ENCODE measurements at places on chromosomes 16 and 17.

DNA sequence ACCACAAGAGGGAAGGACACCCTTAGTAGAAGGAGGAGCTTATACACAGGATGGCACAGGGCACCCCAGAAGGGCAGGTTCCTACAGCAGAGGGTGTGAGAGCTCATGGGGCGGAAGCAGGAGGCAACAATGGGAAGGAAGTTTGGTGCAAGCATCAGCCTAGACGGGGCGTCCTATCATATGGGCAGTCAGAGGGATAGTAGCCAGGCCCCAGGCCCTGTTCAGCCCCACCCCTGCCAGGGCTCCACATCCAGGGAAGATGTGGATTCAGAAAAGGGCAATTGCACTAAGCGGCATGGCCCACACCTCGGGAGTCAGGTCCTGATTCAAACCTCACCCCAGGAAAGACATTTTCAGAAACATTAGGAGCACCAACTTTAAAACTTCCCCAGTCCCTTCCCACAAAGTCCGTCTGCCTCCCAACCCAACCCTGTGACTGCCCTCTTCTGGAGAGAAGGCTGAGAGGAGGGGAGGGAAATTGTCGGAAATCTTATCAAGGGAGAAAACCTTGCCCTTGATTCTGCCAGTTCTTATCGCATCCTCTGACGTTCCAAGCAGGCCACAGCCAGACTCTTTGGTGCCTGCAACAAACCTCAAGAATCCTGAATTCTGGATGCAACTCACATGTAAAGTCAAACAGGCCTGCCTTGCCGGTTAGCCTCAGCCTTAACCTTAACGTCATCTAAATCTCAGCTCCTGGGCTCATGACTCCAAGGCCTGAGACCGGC lies 198.8 kb upstream of the CDH5 start:
- H3K4me3 ChIP-seq, result no peak overlapping the region
- peak; percentile 59 for DNase-seq
- H3K27ac ChIP-seq, result no peak overlapping the region
- H3K4me1 ChIP-seq, result peaks cover 3% of the 10 kb centered on the region
- no peaks in the 10 kb centered on the region for H3K36me3 ChIP-seq

- no peak overlapping the region for H3K4me3 ChIP-seq
- DNase-seq, result no peak
- H3K27me3 ChIP-seq, result no peaks in the 10 kb centered on the region
- no peak overlapping the region for H3K27ac ChIP-seq
Measured at GRCh38 chr16:87409781-87410180, 17.6 kb downstream of the MAP1LC3B start.

DNA sequence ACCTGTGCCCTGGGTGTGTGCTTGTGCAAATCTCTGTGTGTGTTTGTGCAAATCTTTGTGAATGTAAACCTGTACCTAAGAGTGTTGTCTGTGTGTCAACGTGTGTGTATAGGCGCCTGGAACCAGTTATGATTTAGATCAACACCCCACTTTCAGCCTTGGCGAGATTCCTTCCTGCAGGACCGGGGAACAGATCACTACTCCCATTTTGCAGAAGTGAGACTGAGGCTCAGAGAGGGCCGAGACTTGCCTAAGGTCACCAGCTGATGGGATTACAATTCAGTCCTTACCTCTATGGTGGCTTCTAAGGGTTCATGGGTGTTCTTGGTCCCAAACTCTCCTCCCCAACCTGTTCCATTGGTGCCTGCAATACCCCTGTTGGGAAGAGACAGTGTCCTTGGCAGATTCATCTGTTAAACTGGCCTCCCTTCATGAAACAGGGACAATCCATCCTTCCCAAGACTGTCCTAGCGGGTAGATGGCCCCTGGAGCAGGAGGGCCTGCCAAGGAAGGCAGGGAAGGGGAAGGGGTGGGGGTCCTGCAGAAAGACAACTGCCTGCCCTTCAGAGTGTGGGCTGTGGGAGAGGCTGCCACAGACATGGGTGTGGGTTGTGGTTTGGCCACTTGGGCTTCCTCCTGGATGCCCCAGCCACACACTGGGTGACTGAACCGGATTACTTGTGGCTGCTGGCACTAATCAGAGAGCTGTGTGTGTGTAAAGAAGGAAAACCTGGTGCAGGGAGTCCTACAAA lies 6.9 kb upstream of the MAPK7 start:
- no peak overlapping the region for H3K27ac ChIP-seq
- H3K27me3 ChIP-seq, result no peaks in the 10 kb centered on the region
- no peaks in the 10 kb centered on the region for H3K36me3 ChIP-seq
- H3K4me3 ChIP-seq, result no peak overlapping the region

DNA sequence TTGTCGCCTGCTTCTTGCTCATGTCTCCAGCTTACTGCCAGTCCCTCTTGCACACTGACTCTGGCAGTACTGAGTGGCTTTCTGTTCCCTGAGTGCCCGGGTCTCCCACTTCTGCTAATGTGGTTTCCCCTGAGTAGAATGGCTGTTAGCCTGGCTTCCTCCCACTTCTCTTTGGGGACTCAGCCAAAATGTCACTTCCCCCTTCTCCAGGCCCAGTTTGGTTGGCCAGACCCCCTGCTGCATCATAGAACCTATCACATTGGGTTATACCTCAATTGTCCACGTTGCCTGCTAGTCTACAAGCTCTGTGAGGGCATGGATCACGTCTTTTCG lies 304.4 kb downstream of the HS3ST3B1 start:
- H3K4me1 ChIP-seq, result no peaks in the 10 kb centered on the region
- no peaks in the 10 kb centered on the region for H3K36me3 ChIP-seq
- H3K4me3 ChIP-seq, result no peak overlapping the region
- DNase-seq, result peak; percentile 63

DNA sequence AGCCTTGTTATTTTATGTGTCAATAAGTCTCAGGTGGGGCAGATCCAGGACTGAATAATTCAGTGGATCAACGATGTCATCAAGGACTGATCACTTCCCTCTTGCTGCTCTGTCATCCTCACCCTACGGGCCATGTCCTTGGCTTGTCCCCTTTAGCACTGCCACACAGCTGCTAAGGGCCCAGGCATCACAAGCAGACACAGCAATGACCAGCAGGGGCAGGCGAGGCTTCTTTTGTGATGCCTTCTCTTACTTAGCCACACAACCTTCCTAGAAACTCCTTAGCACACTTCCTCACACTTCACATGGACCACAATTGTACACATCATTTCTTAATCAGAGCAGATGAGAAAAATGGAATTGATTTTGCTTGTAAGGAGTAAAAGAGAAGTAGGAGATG lies 356.3 kb upstream of the SOX9 start:
- DNase-seq, result no peak
- H3K27ac ChIP-seq, result no peak overlapping the region
- no peak overlapping the region for H3K4me3 ChIP-seq
- no peaks in the 10 kb centered on the region for H3K36me3 ChIP-seq
- H3K4me1 ChIP-seq, result no peaks in the 10 kb centered on the region

GRCh38 chr16:83901101-83901500 lies 2.2 kb downstream of the MLYCD start:
- peaks cover 24% of the 10 kb centered on the region for H3K4me1 ChIP-seq
- DNase-seq, result no peak
- H3K27ac ChIP-seq, result no peak overlapping the region

- no peak overlapping the region for H3K4me3 ChIP-seq
- H3K36me3 ChIP-seq, result no peaks in the 10 kb centered on the region
- H3K27ac ChIP-seq, result no peak overlapping the region
- DNase-seq, result no peak
- peaks cover 5% of the 10 kb centered on the region for H3K27me3 ChIP-seq
Measured at GRCh38 chr17:73554498-73554897, 89.7 kb downstream of the SDK2 start.

- H3K27ac ChIP-seq, result no peak overlapping the region
- no peak overlapping the region for H3K4me3 ChIP-seq
- no peak for DNase-seq
- H3K27me3 ChIP-seq, result no peaks in the 10 kb centered on the region
- H3K36me3 ChIP-seq, result peaks cover 79% of the 10 kb centered on the region
- H3K4me1 ChIP-seq, result peaks cover 5% of the 10 kb centered on the region
Measured at GRCh38 chr17:82615084-82616020, 32.9 kb downstream of the WDR45B start.

DNA sequence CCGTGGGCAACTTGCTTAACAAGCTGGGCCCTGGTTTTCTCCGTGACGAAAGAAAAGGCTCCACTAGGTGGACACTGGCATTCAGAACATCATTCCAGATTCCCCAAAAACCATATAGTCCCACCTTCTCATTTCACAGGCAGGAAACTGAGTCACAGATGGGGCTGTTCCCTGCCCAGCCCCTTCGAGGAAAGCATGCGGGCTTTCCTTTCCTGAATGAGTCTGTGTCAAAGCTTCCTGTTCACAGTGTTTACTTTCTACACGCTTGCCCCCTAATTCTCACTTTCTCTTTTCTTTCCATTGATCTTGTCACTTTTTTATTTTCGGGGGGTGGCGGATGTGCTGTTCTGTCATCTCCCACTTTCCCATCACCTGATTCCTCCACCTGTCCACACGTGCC lies 10.3 kb upstream of the LGALS9 start:
- H3K27ac ChIP-seq, result no peak overlapping the region
- H3K27me3 ChIP-seq, result no peaks in the 10 kb centered on the region
- H3K4me1 ChIP-seq, result peaks cover 11% of the 10 kb centered on the region
- no peak for DNase-seq
- H3K36me3 ChIP-seq, result peaks cover 93% of the 10 kb centered on the region
- H3K4me3 ChIP-seq, result no peak overlapping the region

DNA sequence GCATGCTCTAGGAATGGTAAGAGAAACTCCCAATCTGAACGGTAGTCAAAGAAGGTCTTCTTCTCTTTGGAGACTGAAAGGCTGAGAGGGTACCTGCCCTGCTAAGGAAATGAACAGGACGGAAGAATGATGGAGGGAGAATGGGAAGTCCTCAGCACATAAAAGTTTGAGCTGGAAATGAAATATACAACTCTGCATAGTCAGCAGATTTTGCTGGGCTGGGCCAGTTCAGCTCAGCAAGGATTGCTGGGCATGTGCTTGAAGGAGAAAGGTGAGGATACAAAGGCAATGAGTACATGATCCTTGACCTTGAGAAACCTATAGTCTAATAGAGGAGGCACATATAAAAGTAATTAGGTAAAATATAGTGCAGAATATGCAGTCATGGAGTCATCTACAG lies 669.3 kb downstream of the MAF start:
- H3K27ac ChIP-seq, result no peak overlapping the region
- no peak for DNase-seq
- no peaks in the 10 kb centered on the region for H3K27me3 ChIP-seq
- peaks cover 7% of the 10 kb centered on the region for H3K4me1 ChIP-seq
- H3K4me3 ChIP-seq, result no peak overlapping the region

DNA sequence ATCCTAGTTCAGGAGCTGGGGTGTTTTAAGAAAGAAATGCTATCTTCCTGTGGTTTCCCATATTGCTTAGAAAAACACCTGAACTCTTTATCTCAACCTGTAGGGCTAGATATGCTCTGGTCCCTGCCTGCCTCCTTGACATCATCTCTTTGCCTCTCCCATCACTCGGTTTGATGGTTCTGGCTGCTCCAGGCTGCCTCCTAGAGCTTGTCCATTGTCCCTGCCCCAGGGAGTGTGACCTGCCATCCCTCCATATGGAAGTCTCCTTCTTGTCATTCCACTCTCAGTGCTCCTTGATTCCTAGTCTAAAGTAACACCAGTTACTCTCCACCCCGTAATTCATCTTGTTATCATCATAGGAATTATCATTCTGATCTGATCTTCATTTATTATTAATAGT lies 369.0 kb upstream of the EEF2KMT start:
- H3K4me1 ChIP-seq, result no peaks in the 10 kb centered on the region
- DNase-seq, result no peak
- no peaks in the 10 kb centered on the region for H3K36me3 ChIP-seq
- no peak overlapping the region for H3K27ac ChIP-seq
- H3K4me3 ChIP-seq, result no peak overlapping the region

GRCh38 chr17:68509141-68510057 lies 2.8 kb upstream of the PRKAR1A start:
- H3K36me3 ChIP-seq, result no peaks in the 10 kb centered on the region
- DNase-seq, result no peak
- peaks cover 28% of the 10 kb centered on the region for H3K4me1 ChIP-seq
- peak overlapping the region; percentile 10 for H3K27ac ChIP-seq

- DNase-seq, result peak; percentile 18
- no peaks in the 10 kb centered on the region for H3K36me3 ChIP-seq
- H3K27me3 ChIP-seq, result peaks cover 40% of the 10 kb centered on the region
Measured at GRCh38 chr17:74158761-74159160, 44.7 kb upstream of the RPL38 start.

DNA sequence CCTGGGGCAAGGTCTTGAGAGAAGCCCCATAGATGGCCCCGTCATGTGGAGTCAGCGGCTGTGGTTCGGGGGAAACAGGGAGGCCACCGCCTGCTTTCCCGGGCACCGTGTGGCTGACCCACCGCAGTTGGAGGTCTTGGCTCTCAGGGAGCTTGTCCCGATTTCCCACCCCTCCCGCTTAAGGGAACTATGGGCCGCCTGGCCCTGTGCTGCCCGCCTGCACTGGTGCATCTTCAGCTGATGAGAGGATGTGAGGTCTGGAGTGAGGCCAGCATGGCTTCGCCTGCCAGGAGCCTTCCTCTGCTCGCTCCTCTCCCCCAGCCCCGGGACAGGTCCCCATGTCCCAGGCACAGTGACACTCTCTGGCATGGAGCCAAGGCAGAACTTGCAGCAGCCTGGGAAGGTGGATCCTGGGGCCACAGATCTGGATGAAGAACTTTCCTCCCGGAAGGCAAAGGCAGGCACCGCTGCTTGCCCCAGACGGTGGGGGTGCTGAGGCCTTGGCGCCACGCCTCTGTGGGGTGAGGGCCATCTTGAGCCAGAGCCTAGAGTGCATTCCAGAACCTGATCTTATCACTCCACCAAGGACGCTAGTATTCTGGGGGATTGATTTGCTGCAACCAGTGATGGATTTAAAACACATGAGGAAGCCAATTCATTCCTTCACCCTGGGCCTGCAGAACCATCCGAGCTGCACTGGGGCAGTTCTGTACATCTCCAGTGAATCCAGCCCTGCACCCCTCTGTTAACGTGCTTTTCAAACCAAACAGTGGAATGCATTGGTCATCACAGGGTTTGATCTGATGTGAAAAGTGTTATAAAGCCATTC lies 178.6 kb upstream of the TNRC6C start:
- no peak overlapping the region for H3K27ac ChIP-seq
- no peak overlapping the region for H3K4me3 ChIP-seq
- peaks cover 25% of the 10 kb centered on the region for H3K27me3 ChIP-seq
- no peak for DNase-seq
- H3K36me3 ChIP-seq, result no peaks in the 10 kb centered on the region
